ENCODE measurements at places on chromosomes 3 and 15.
A peak's percentile ranks its signal among the peaks of the same experiment; 100 is the strongest.

DNA sequence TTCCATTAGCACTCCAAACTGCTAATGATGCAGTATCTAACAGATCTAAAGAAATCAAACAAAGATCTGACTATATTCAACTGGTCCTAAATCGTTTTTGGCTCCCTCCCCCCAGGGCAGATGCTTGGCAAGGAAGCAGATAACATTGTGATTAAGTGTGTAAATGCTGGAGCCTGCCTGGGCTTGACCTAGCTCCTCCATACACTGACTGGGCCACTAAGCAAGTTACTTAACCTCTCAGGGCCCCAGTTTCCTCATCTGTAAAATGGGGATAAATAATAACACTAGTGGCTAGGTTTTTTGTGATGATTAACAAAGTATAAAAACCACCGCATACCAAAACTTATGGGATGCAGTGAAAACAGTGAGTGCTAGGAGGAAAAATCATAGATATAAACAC, 9.2 kb downstream of the EID1 start:
- DNase-seq = no peak

GRCh38 chr3:62999791-63000190, 124.6 kb upstream of the CADPS start:
- no peak for DNase-seq

GRCh38 chr3:187013159-187013716, 82.9 kb downstream of the ST6GAL1 start:
- DNase-seq = no peak

- DNase-seq = no peak
Observed at GRCh38 chr3:32422943-32423342, 31.3 kb downstream of the CMTM7 start.

DNA sequence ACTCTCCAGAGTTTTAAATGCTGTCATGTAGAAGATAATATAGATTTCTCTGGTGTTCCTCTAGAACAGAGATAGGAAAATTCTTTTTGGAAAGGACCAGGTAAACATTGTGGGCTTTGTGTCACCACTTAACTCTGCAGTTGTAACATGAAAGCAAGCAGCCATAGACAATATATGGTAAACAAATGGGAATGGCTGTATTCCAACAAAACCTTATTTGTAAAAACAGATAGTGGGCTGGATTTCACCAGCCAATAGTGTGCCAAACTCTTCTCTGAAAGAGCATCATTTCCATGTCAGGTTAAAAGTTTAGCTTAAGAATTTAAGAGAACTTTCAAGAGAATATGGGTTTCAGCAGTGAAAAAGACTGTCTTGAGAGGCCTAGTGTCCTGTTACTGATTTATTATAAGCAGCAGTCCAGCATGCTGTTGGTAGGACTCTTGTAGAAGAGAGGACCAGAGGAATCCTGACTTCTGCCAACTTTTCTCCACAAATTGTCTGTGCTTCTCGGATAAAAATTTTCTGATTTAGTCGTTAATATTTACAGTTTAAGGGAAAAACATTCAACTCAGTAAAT, 107.7 kb downstream of the TCF12 start:
- DNase-seq = no peak

DNA sequence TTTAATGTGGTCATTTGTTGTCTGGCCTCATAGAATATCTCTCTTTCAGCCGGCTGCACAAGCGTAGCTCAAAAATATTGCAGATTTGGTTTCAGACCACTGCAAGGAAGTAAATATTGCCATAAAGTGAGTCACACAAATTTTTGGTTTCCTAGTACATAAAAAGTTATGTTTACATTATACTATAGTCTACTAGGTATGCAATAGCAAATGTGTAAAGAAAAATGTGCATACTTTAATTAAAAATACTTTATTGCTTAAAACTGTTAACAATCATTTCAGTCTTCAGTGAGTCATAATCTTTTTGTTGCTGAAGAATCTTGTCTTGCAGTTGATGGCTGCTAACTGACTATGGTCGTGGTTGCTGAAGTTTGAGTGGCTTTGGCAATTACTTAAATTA, 425.1 kb upstream of the ROBO1 start:
- DNase-seq = no peak

GRCh38 chr3:55172913-55173312, 245.1 kb upstream of the LRTM1 start:
- no peak for DNase-seq

GRCh38 chr3:3286014-3286413, 106.5 kb upstream of the CRBN start:
- no peak for DNase-seq

GRCh38 chr3:171690281-171690680, 120.0 kb downstream of the PLD1 start:
- no peak for DNase-seq

- no peak for DNase-seq
Observed at GRCh38 chr15:100095541-100096247, 246.1 kb downstream of the ADAMTS17 start.

DNA sequence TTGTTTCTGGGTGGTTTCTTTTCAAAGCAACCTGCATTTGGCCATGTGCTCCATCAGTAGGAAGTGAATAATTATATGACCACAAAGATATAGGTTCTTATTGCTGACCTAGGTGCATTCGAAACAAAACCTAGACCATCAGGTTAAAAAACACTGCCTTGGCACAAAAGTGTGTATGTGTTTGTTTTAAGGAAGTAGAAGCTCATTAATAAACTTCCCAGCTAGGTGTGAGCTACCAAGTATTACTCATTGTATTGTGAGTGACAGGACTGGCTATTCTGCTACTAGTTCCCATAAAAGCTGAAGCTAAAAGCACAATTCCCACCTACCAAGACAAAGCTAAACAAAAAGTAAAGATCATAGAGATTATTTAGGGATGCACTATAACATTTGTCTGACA, 168.2 kb downstream of the TP63 start:
- no peak for DNase-seq

DNA sequence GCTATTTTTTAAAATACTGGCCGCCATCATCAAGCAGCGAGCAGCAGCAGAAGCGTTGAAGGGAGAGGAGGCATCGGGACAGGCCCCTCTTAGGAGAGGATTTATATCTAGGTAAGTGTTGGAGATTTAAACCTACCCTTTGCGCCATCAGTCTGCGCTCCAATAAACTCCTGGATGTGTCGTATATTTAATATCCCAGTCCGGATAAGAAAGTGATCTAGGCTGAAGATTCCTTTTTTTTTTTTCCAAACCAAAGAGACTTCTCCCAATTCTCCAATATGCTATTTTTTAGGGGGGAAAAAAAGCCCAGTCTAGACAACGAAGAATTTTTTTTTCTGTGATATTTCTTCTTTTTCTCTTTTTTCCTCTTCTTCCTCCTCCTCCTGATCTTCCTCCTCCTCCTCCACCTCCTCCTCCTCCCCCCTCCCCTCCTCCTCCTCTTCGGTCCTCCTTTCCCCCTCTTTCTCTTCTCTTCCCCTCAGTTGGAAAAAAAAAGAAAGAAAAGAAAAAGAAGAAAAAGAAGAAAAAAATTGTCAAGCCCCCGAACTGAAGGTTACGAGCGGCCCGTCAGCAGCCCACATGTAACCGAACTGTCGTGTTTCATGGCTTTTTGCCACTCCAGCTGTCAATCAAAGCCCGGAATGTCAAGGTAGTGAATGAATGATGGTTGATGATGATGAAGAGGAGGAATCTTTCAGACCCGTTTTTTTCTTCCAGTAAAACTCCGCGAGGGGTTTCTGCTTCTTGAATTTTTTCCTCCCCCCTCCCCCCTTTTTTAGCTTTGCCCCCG, 835 bp downstream of the MEIS2 start:
- DNase-seq = no peak

DNA sequence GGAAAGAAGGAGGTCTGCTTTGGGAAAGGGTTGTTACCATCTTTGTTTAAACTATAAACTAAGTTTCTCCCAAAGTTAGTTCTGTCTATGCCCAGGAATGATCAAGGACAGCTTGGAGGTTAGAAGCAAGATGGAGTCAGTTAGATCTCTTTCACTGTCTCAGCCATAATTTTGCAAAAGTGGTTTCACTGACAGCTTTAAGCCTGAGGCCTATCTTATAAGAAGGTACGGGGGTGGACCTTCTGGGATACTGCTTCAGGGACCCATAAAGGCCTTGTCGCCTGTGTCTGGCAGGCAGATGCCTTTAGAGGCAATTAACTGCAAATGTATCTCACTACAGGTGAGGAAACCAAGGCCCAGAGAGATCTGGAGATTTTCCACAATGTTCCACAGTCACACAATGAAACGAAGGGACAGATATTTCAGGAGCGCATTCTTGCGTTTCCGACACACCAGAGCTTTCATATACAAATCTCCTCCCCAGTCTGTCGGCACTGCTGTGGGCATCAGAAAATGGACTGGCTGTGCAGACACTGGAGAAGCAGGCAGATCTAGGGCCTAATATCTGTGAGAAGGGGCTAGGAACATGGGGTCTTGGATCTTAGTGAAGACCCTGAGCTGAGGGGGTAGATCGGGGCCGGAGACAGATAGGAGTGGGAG, 169.5 kb upstream of the SMAD3 start:
- DNase-seq = no peak

DNA sequence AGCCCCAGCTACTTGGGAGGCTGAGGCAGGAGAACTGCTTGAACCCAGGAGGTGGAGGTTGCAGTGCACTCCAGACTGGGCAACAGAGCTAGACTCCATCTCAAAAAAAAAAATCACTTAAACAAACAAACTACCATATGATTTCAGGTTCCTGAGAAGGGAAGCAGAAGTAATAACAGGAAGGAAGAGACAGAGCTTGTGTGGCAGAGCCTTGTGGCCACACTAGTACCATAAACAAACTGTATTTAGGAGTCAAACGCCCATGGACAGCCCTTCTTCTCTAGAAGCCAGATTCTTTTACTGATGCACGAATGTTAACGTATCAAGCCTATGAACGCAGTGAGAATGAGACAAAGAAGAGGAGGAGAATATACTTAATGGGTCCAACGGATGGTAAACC, 12.0 kb downstream of the MTMR10 start:
- DNase-seq = no peak

DNA sequence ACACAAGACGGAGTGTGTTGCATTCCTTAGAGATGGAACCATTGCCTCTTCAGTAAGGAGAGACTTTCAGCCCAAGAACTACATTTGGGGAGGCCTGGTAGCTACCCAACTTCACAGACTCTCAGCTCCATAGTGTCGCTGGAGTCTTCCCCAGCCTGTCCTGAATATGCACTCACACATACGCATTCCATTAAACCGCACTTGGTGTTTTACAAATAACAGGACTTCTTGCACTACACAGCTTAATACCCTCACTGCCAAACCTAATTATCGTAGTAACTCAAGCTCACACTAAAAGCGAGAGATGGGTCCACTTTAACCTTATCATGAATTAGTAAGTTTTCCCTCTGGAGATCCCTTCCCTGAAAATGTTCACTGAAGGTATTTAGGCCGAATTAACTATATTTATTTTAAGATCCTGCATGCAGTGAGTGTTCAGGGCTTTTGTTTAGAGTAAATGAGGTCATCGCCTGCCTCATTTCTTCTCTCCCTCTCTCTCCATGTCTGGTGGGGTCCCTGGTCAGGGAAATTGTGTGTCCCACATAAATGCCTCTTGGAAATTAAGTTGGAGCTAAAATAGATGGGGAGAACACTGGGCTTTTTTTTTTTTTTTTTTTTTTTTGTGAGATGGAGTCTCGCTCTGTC, 171.9 kb downstream of the FAM43A start:
- DNase-seq = no peak

DNA sequence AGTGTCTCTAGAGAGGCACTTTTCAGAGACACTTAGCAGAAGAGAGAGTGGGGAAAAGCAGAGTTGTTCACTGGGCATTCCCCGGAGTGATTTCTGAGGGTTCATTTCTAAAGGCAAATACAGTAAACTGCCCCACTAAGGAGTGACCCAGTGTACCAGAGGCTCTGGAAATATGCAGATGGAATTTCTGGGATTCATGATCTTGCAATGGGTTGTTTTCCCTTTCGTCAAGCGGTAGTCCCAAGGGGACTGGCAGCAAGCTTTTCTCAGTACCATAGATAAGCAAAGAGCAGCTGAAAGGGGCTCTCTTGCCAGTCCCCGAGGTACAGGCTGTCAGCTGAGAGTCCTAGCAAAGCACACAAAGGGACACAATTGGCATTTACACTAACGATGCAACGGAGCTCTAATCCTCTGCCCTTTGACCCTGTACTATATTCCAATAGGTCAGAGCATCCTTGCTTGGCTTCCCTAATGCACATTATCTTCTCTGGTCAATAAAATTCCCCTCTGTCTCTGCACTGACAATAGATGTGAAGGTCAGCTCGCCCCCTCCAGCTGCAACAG, 155.6 kb downstream of the SEMA6D start:
- no peak for DNase-seq

DNA sequence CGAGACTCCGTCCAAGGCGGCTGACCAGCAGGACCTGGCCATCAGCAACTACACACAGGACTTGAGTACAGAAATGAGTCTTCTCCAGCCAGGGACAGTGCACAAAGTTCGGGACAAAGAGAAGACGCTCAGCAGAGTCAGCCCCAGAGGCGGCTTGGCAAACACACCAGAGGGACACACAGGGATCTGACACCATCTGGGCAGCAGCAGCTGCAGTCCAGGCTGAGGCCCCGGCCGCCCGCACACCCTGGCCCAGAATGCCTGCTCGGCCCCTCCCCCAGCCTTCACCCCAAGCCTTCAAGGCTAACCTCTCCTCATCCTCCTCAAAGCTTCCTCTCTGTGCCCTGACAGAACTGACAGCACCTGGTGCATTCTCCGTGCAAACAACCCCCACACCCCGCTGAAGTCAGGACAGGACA, 61.1 kb downstream of the XXYLT1 start:
- DNase-seq = no peak

DNA sequence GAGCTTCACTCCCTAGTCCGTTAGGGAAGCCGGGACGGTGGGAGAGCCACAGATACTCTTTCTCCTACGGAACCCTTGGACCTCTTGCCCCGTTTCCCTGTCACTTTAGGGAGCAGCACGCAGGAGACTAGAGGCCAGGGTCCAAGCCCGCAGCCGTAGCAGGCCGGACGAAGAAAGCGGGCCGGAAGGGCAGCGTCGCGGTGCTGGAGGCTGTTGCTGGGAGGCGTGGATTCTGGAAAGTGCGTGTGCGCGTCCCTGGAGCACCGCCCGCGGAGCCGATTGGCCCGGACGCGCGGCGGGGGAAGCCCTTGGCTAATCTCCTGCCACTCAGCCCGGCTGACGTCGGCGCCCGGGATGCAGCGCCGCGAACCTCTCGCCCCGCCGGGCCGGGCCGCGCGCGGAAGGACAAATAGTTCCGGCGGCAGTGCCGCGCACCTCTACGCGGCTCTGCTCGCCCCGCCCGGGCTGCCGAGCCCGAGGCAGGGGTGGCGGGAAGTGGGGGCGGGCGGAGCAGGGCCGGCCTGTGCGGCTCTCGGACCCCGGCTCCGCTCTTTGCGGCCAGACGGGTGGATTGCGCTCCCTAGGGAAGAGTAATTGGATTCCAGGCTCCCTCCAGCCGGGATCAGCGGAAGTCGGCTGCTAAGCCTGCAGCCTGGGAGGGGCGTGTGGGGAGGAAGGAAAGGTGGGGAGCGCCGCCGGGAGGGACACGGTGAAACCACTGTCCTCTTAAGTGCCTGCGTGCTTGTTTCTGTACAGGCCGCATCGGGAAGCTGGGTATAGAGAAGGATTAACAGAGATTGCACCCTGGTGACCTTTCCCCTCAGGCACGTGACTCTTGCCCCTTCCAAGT, 31.3 kb upstream of the TCF12 start:
- peak; percentile 92 for DNase-seq

All from hypothalamus (tissue), 51 donors.